ENCODE measurements at places on chromosomes 16 and 17.

- DNase-seq, result no peak
Observed at GRCh38 chr16:69903865-69904415, 47.2 kb upstream of the CLEC18A start.

- DNase-seq, result no peak
Observed at GRCh38 chr17:45311401-45311759, 5.4 kb downstream of the MAP3K14 start.

DNA sequence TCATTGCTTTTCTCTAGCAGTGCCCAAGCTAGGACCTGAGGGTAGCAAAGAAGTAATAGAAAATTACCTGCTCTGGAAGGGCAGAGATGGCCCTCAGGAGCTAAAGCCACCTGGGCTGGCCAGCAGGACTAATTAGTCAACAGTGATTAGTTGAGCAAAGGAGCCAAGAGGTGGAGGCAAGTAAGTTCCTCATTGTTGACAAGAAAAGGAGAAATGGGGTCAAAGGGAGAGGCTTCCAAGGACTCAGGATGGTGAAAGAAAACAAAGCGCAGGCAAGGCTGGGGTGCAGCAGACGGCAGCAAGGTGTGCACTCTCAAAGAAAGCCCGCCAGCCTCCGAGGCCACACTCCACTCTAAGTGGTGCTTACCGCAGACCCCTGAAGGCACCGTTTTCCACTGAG is 44.6 kb downstream of the CMTM4 start:
- no peak for DNase-seq

DNA sequence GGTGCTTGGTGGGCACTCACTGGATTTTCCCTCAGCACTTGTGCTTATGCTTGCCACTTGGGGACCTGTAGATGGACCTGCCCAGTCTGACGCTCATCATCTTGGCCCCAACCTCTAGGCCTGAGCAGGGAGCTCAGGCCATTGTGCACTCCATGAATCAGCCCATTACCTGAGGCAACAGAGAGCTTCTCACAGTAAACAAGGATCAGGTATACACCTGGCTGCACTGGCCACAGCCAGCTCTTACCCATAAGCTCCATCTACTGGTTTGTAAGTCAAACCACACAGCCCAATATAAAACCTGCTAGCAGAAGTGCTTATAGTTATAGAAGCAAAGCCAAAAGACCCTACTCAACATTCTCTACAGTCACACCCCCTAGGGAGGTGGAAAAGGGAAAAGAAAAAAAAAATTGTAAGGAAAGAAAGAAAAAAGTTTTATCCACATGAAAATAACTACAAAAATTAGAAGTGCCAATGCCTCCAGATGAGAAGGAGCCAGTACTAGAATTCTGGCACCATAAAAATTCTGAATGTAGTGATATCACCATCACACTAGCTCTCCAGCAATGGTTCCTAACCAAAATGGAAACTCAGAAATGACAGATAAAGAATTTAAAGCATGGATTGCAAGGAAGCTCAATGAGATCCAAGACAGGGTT is 87.8 kb upstream of the CDH5 start:
- DNase-seq, result no peak

GRCh38 chr17:4527566-4528125 is 27.5 kb downstream of the MYBBP1A start:
- DNase-seq, result no peak

- DNase-seq, result peak; percentile 60
Observed at GRCh38 chr17:77476931-77477805, 336.4 kb downstream of the SEC14L1 start.

DNA sequence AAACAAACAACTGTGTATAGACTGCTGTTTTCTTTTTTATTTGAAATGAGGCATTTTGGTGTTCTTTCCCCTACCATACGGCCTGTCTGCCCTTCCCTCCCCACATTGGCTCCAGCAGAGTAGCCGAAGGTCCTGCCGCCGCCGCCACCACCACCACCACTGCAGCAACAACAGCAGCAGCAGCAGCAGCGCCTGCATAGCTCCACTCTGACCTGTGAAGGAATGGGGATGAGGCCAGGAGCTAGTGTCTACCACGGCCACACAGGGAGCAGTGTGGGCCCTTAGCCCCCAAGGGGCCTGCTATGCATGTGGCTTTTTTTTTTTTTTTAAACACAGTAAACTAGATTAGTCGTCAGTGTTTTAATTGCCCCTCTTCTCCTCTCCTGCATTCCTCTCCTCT is 5.6 kb upstream of the CDK5R1 start:
- no peak for DNase-seq

GRCh38 chr16:19578378-19578971 is 23.0 kb downstream of the VPS35L start:
- DNase-seq, result peak; percentile 20

GRCh38 chr16:10770907-10771306 is 27.3 kb downstream of the NUBP1 start:
- DNase-seq, result peak; percentile 42

DNA sequence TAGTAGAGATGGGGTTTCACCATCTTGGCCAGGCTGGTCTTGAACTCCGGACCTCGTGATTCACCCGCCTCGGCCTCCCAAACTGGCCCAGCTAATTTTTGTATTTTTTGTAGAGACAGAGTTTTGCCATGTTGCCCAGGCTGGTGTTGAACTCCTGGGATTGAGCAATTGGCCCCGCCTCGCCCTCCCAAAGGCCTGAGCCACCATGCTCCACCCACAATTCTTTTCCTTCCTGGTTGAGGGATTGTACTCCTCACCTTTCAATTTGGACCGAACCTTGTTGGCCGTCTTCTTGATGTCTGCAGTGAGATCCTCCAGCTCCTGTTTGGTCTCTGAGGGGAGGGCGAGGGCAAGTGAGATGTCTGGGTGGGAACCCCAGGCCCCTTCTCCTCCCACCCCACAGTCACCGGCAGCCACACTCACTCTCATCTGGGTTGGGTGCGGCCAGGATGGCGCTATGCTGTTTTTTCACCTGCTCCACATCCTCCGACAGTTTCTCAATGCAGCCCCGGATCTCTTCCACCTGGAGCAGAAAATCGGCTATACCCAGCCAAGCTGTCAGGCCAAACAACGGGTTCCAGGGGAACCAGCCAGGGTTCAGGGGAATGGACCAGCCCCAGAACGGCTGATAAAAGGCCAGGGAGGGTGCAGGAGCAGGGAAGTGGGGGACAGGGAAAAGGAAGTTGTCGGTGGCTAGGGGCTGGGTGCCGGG is 9.6 kb downstream of the STX1B start:
- DNase-seq, result no peak

DNA sequence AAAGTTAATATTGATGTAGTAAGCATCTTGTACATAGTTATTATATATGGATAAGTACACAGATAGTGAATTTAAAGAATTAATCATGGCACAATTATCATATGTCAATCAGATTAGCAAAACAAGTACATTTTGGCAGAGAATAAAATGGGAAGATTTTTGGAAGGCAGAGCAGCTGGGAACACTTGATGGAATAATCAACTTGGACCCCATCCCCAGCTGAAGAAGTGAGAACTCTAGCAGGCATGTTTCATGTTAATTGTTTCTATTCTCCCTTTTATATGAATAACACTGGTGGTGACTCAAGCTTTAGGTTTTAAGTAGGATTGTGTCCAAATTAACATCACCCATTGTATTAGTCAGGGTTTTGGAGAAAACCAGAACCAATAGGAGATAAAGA is 198.7 kb downstream of the KCNJ2 start:
- DNase-seq, result no peak

DNA sequence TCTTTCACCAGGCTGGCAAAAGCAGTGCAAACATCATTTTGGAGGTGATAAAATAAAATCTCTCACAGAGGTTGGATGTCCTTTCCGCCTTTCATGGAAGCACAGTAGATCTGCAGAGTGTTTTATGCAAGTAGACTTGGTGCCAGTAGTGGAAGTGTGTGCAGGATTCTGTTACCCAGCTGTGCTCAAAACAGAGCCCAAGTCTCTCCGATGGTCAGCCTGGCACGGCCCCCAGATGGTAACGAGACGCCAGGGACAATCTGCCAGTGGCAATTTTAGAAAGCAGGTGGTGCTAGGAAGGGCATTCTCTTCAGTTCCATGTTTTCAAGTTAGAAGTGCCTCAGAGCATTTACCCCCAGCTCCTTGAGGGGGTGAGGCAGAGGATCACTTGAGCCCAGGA is 1.5 kb upstream of the MTHFSD start:
- no peak for DNase-seq

- DNase-seq, result no peak
Observed at GRCh38 chr17:45200701-45201100, 21.0 kb upstream of the FMNL1 start.

GRCh38 chr17:55567240-55568214 is 56.3 kb upstream of the SMIM36 start:
- peak; percentile 66 for DNase-seq

DNA sequence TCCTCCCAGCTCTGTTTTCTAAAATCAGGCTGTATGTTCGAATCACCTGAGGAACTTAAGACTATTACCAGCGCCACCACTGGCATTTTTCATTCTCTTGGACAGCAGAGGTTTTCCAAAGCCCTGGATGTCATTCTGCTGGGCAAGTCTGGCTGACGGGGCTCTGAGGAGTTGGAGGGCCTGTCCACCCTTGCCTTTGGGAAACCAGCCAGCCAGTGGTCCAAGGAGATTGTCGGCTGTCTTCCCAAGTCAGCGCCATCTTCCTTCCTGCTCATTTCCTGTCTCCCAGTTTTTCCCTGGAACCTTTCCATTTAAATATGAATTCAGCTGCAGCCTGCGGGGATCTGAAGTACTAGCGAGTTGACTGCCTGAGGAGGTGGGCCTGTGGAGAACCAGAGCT is 258.3 kb downstream of the PRKCA start:
- no peak for DNase-seq

- no peak for DNase-seq
Observed at GRCh38 chr17:65527381-65527780, 34.1 kb downstream of the AXIN2 start.

- DNase-seq, result no peak
Observed at GRCh38 chr16:21697032-21697431, 33.3 kb downstream of the OTOA start.

DNA sequence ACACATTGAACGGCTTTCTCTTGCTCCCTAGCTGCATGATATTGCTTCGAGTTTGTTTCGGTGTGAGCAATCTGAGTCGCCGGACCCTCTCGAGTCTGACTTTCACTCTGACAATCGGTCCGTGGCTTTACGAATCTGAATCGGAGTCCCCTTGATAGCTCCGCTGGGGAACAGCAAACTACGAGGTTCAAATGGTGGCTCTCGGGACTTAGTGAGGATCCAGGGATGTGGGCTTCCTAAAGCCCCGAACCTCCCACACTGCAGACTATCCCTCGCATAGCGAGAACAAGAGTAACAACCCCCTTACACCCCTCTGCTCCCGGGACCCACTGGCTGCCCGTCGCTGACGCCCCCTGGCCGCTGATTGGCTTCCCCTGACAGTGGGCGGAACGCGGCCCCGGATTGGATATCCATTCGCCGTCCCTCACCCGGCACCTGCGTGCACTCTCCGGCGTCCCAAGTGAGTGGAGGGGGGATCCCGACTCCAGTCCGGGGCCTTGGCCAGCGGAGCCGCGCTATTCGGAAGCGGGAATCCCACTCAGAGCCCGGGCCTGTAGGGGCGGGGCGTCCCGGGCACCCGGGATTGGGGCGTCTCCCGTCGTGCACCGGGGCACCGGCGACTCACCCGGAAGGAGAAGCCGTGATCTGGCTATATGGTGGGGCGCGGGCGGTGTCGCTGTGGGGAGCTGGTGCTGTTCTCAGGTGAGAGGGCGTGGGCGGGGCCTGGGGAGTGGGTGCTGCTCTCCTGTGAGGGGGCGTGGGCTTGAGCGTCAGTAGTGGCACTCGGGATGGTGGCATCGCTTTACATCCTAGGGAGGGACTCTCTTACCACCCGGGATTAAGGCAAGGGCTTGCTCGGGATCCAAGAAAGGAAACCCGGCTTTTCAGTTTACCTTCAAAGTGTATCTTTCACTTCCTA is at the start of gene SNX11:
Gene SNX11 (plus strand): TSS at position 630 of the 919 bp plus-strand sequence. CDS start 4,278 bp downstream, outside the sequence.
- DNase-seq, result peak; percentile 85

GRCh38 chr17:39536468-39536867 is 71.3 kb downstream of the NEUROD2 start:
- DNase-seq, result no peak

DNA sequence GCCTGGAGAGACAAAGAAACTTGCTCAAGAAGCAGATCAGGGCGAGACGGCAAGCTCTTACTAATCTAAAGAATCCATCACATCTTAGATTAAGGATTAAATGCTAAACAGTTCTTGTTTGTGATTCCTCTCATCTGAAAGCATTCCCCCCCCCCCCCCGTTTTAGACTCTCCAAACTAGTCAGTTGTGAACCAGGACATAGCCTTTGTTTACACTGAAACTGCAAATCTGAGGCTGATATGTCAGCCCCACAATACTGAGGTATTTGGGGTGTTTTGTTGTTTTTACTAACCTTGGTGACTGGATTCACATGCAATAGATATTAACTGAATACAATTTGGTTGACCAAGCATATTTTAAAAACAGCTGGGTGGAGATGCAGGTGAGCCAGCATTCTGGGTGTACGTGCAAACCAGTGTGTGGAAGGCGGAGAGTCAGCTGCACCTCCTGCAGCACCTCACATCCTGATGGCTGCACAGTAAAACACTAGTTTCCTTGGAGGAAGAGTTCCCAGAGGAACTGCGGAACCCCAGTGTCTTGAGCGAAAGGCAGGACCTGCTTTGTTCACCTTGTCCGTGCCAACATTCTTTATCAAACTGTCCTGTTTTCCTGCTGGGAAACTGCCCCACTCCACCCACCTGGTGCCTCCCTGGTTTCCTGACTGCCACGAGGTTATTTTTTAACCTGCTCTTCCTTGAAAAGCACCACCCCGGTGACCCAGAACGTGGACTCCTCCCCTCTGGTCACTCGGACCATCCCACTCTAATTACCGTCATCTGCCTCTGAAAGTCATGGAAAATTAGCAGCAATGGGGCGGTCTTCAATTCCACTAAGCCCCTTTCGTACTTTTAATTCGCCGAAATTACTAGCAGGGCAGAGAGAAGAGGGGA is 1.2 kb upstream of the YPEL2 start:
- DNase-seq, result peak; percentile 38

DNA sequence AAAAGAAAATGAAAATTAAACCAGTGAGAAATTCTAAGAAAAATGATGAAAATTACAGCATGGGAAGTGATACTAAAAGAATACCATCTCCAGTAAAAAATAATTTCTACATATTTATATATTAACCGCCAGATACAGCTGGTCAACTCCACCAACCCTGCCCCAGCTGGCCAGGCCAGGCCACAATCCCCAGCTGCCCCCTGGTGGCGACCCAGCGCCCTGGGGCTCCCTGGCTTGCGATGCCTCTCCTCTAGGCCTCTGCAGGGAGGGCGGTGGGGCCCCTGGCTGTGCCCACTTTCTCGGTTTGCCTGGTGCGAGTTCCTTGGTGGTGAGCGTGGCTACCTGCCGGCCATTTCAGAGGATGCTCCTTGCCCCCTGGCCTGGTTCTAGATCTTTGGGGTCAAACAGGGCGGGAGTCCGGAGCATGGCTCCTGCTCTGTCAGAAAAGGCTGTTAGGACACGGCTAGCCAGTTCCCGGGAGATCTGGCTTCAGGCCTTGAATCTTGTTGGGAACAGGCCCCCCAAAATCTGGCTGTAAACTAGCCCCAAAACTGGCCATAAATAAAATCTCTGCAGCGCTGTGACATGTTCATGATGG is 14.5 kb downstream of the GLIS2 start:
- DNase-seq, result peak; percentile 83

GRCh38 chr17:41131979-41132378 is 8.0 kb upstream of the KRTAP4-12 start:
- no peak for DNase-seq

Data from cardiac muscle cell (in vitro differentiated cells and primary cell).